ENCODE measurements at places on chromosomes 7 and 10. TPM values are rescaled to one million over a fixed set of nuclear protein-coding genes. Genes with fewer than 3 reads are reported as not detected.

Gene TET1
- 3.4 TPM for total RNA-seq

Gene ZNRF2
- total RNA-seq, result 10.2 TPM

Gene STEAP4
- 105 TPM for total RNA-seq

Gene ANTXRL
- total RNA-seq, result not detected

Gene HOXA9
- not detected for total RNA-seq

Gene PSTK
- total RNA-seq, result 3.6 TPM

Gene DYDC2
- not detected for total RNA-seq

Gene CD36
- 760 TPM for total RNA-seq

Gene MOGAT3
- not detected for total RNA-seq

Gene SP4
- 6.1 TPM for total RNA-seq

Gene COL1A2
- 270 TPM for total RNA-seq

Gene RARRES2
- total RNA-seq, result 86.4 TPM

Gene LRIT1
- total RNA-seq, result not detected

Gene LRGUK
- total RNA-seq, result 0.24 TPM

Gene CADPS2
- 14.4 TPM for total RNA-seq

Gene GGCT
- total RNA-seq, result 22.0 TPM

All from left cardiac atrium (tissue), 4 donors.